NCI-H345 (cell line): ENCODE measurements at places on chromosomes 6 and 20.

DNA sequence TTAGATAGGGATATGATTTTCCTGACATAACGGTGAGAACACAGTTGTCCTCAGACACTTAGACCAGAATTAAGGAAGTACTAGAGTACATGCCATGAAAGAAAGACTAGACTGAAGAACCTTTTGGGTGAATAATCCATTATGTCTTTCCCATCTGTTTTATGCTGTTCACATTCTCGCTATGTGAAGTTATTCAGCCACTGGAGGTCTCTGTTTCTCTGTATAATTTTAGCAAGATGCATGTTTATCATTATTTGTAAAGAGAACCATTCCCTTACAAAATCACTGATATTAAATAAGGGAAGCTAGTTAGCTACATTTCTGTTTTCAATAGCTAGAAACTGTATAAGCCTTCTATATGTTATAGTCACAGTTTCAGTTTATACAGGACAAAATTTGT, 391.9 kb downstream of the CD109 start:
- no peak for DNase-seq

DNA sequence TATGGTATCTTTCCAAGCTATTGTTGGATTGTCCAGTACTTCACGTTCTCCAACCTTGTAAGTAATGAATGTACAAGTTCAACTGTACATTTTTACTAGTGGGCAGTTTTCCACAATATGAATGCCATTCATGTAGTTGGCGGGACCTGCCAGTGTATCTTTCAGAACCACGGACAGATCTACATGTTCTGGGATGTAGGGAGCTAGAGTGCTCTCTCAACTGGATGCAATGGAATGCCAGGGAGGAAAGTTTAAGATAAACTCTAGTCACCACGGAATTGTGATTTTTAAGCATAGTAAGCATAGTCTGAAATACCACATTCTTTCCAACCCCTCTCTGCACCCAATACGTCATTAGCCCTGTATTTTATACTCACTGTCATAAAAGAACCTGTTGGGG, 21.5 kb upstream of the HLA-C start:
- no peak for DNase-seq

GRCh38 chr6:157020398-157020797, 243.2 kb downstream of the ARID1B start:
- peak; percentile 11 for DNase-seq

DNA sequence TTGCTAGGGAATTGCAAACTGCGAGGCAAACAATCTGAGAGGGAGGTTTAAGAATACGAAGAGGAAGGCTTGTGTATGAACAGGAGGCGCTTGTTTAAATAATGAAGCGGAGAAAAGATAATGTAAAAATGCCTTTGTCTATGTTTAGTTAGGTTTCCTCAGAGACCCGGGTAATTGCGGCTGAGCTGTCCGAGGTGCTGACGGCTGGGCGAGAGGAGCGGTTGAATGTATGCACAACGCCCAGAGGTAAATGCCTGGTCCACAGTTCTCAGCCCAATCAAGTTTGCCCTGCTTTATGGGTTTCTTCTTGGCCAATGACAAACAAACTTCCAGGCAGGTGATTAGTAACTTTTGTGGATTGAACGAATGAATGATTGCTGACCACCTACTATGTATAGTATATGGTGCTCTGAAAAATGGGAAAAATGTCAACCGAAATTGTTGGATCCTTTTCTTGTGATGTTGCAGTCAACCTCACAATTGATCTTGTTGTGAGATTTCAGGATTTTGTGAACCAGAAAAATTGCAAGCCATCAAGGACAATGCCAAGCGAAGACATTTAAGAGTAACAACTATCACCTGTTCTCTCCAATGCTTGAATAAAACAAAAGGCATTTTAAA, 38.3 kb upstream of the SLC32A1 start:
- DNase-seq: no peak

- DNase-seq: no peak
Measured at GRCh38 chr6:89927791-89928550, 33.7 kb downstream of the GJA10 start.

DNA sequence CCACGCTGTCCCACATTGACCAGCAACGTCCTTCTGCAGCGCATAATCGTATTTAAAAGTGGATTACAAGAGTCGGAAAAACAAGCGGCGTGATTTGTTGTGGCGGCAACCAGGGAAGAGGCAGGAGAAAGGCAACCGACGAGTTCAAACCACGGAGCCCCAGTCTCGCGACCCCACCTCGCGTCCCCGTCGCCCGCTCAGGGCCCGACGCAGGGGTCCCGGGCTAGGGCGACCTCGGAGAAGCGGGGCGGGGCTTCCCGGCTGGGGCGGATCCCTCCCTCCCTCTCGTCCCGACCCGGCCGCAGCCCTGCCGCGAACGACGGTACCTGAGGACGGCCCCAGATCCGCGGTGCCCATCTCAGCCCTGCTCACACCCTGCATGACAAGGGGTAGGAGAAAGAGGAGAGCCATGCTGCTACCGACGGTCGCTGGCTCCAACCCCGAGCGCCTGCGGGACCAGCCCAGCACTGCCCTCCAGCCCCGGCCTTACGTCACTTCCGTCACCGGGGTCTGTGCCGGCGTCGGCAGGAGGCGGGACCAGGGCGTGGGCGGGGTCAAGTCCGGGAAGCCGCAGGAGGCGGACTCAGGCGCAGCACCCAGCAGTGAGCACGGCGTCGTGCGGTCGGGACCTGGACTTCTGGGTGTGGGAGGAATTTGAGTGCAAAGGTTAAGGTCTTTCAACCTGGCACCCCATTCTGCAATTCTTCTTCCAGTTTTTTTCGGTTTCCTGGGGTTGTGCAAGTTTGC, at the start of gene IFNGR1:
TSS of gene IFNGR1 (minus strand) at position 469 of the 747 bp plus-strand sequence. CDS start at position 411, 58 bp downstream.
- DNase-seq: peak; percentile 92

- DNase-seq: no peak
Measured at GRCh38 chr6:122677406-122677805, 67.2 kb downstream of the PKIB start.

DNA sequence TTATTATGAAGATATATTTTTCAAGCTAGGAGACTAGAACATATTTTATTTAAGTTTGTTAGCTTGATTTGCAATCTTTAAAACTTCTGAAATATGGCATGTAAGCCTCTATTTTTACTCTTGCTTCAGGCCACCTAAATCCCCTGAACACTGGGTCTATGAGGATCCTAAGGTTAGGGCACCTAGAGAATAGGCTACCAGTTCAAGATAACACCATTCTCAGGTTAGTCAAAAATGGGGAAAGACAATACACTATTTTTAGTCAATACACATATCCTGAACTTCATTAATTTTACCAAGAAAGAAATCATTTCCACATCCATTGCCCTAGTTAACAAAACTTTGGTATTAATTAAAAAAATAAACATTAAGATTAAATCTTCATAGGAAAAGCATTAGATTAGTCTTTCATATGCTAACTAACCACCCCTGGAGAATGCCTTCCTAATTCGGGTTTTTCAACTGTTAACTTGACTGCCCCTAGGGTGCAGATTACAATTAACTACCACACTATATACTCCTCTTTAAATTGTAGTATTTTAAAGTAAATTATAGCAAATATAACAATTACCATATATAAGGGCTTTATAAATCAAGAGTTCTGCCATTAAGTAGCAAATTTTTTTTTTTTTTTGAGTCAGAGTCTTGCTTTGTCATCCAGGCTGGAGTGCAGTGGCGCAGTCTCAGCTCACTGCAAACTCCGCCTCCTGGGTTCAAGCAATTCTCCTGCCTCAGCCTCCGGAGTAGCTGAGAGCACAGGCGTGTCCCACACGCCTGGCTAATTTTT, 6.7 kb upstream of the HSF2 start:
- DNase-seq: no peak

DNA sequence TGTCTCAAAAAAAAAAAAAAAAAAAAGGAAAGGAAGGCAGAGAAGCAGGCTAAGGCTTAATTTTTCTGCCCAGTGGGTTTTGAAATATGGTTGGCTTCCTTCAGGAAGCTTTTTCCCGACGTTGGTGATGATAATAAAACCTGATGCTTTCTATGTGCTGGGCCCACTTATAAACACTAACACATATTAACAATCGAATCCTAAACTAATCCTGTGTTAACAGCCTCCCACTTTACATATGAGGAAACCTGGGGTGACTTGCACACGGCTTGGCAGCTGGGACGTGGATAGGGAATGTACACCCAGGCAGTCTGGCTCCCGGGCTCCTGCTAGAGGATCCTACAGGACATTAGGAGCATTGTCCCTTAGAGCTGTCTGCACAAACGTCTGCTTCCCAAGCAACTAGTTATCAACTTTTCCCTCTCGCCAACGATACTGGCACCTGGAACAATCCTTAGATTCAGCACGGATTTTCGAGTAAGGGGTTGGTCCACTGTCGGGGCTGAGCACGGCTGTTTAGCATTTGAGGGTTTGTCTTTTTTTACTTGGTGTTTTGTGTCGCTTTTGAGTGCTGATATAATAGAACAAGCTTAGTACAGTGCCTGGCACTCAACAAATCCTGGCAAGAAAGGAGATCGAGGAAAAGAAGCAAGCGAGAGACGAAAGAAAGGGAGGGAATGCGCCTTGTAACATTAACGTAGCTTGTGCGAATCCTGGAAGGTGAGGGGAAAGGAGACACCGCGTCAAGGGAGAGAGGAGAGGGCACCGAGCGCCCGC, 622 bp upstream of the KIZ start:
- peak; percentile 73 for DNase-seq

- DNase-seq: no peak
Measured at GRCh38 chr20:8205996-8206395, 73.9 kb downstream of the PLCB1 start.
